Omental fat pad (tissue), 4 donors: ENCODE measurements at places on chromosomes 7 and 10.

GRCh38 chr10:11388996-11389395 lies 222.5 kb downstream of the USP6NL start:
- DNase-seq, result no peak

DNA sequence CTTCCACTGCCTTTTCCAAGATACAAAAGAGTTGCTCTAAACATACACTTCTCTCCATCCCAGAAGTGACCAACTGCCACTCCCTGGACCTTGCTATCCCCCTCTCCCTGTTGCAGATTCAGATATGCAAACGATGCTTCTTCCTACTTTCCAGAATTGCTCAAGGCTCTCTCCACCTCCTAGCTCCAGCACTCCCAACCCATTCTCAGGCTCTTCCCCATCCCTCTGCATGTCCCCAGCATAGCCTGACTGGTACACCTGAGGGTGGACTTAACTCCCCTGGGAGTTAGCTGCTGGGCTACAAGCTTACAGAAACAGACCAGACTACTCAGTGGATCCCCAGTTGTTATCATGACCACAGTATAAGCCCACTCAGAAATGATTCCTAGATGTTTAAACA lies 27.6 kb downstream of the MKRN1 start:
- DNase-seq, result no peak

DNA sequence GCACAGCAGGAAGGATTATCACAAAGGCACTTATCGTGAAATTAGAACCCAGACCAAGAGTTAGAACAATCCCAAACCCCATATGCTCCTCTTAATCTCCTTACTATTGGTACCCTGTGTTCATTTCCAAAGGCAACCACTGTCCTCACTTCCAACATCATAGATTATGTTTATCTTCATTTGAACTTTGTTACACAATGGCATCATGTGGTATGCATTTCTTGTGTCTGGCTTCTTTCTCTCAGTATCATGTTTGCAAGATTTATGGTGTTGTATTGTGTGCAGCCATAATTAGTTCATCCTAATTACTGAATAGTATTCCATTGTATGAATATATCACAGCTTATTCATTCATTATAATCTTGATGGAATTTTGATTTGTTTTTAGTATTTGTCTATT lies 124.6 kb upstream of the SEC61G start:
- DNase-seq, result no peak

GRCh38 chr7:15947754-15948153 lies 261.3 kb upstream of the MEOX2 start:
- DNase-seq, result no peak

- no peak for DNase-seq
Measured at GRCh38 chr10:6562221-6562620, 17.9 kb downstream of the PRKCQ start.

DNA sequence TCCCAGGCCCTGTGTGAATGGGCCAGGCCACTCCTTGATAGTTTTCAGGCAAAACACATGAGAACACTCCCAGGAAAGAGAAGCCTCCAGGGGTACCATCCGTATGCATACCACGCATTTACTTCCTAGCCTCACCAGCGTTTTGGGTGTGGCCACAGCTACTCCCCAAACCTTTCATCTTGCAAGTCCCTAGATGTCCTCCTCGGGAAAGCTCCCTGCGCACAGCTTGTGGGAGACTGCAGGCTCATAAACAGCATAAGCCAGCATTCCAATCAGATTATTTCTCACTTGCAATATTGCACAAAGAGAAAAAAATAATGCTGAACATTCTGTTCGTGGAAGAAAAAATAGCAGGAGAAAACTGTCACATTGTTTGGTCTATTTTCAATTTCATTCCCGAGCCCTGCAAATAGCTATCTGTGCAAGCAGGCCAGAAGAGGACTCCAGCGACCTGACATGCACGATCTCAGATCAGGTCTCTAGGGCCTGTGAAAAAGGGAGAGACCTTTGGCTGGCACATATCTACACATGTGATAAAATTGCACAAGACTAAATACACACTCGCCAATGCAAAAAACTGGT lies 175.6 kb downstream of the PLXNA4 start:
- no peak for DNase-seq

GRCh38 chr7:130875265-130875741 lies 141.3 kb upstream of the KLF14 start:
- no peak for DNase-seq

DNA sequence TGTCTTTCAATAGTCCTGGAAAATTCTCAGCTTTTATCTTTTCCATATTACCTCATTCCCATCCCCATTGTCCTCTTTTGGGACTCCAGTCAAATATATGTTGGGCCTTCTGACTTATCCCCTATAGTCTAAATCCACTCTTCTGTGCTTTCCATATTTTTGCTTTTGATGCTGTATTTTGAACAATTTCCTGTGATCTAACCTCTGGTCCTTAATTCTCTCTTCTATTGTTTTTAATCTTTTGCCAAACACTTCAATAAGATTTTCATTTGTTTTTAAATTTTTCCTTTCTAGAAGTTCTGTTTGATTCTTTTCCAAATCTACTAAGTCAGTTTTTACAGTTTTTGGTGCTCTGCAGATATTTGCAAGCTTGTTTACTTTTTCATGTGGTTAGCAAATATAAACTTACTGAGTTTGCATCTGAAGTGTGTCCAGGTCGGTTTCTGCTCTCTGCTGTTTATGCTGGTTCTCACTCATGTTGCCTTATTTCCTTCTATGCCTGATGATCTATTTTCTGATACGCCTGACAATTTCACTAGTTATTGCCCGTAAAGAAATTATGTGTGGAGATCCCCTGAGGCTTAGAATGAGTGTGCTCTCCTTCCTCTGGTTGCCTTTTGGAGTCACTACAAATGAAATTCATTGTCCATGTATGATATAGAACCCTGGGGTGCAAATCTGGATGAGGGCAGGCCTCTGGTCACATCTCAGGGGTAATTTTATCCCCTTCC lies 110.4 kb downstream of the RBM20 start:
- DNase-seq, result no peak
